ENCODE measurements at places on chromosomes 11 and 22.

DNA sequence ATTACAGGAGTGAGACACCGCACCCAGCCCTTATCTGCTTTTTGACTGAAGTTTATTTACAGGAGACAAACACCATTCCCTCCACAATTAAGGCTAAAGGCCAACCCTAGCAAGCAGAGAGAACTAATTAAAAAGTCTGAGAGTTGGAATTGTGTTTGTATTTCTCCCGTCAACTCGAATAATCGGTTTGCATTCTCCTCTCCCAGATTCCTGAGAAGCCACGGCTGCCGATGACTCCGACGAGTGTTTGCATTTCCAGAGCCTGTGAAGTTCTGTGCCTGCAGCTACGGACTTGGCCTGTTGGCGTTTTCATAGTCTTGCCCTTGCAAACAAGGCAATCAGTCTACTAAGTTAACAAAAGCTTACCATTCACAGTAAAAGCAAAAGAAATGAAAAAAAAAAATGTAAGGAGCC is 73.2 kb upstream of the NUP50 start:
- no peak for DNase-seq

DNA sequence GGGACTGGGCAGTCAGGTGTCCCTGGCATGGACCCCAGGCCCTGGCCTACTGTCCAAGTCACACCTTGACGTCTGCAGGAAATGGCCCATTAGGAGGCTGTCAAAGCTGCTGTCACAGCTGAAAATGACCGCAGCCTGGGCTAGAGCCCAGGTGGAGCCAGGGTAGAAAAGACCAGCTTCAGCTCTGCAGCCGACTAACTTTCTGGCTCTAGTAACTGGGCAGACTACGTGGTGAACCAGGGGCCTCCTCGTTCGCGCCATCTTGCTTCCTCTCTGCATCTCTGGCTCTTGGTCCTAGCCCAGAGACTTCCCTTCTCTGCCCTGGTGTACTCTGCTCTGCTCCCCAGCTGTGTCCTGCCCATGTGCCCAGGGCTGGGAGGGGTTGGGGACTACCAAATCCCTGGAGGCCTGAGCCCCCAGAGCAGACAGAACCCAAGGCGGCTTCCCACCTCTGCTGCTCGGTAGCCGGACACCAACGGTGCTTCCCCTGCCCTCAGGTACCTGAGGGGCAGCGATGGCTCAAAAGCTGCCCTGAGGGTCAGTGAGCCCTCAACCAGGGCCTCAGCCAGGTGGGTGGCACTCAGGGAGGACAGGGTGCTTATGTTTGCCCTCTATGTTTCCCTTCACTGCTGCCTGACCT is 19.7 kb downstream of the SART1 start:
- DNase-seq: no peak

DNA sequence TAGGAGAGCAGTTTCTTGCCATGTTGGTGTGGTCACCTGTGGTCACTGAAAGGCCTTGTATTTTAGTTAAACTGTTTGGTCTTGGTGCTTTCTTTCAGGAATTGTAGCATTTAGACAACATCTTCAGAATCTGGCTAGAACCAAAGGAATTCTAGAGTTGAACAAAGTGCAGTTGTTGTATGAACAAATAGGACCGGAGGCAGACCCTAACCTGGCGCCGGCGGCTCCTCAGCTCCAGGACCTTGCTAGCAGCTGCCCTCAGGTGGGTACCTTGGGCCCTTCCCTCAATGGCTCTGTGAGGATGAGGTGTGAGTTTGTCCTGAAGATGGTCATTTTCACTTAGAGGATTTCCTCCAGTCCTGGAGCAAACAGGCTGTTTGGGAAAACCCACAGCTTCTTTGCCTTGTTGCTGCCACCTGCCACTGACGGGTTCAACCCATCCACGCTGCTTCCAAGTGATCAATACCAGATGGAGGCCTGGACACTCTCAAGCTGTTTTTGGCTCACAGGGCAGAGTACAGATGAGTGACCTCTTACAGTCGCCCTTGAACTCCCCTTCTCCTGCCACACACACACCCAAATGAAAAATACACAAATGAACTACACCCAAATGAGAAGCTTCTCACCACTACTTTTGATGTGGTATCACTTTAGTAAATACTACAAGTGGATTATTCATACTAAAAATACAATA is 45.2 kb downstream of the PPP2R1B start:
- DNase-seq: no peak

DNA sequence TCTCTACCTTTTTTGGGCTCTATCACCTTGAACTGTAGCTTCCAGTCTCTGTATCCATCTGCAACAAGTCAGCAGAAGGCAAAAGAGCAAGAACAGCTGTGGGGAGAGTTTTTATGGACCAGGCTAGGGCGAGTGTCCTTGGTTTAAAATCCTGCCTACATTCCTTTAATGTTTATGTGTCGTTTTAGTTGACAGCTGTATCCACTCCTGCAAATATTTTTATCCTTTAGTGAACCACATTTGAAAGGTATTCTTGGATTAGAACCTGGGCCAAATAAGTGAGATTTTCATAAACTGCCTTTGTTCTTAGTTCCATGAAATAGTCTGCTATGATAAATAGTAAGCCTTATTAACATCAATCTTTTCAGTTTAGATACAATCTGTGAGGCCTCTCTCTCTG is 712.2 kb downstream of the ETS1 start:
- DNase-seq: no peak

GRCh38 chr11:129455101-129455500 is 79.5 kb downstream of the BARX2 start:
- DNase-seq: no peak

DNA sequence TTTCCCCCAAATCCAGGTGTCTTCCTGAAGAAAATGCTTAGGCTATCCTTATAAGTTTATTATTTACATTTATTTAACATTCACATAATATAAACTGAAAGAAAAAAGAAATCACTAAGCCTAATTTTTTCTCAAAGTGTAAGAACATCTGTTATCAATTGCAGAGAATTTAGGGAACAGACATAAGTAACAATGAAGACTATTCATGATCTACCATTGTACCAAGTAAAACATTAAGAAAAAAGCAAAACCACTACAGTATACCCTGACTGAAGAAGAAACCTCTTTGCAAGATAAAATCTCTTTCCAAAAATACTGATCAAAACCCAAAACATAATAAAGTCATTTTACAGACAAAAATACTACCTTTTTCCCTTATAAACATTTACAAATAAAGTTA is 60.5 kb downstream of the NUP98 start:
- DNase-seq: no peak

DNA sequence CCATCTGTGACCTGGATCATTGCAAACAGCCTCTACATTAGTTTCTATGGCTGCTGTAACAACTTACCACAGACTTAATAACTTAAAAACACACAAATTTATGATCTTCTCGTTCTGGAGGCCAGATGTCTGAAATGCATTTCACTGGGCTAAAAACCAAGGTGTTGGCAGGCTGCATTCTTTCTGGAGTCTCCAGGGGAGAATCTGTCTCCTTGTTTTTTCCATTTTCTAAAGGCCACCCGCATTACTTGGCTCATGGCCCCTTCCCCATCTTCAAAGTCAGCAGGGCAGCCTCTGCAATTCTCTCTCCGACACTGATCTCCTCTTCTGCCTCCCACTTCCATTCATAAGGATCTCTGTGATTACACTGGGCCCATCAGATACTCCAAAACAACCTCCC is 11.6 kb downstream of the SCGB1A1 start:
- no peak for DNase-seq

DNA sequence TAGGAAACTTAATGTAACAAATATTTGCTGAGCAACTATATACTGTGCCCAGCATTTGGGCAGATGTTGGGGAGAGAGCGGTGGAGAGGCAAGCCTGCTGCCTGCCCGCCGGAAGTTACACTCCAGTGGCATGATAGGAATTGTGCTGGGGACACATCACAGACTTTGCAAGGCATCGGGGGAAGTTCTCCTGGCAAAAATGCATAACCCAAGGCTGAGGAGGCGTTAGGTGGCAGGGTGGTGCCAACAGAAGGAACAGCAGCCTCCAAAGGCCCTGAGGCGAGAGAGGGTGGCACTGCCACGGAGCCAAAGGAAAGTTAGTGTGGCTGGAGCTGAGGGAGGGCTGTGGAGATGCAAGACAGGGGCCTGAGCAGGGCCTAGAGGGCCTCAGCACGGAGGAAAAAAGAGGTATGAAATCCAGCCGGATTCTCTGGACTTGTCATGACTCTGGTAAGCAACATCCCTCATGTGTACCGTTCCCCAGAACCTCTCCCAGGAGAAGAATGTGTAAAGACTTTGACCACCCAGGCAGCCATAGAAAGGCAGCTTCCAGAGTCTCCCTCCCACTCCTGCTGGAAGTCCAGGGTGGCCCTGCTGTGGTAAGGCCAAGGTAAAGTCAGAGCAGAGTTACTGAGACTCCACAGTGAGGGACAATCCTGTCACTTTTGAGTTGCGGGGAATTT is 76.1 kb upstream of the RAB1B start:
- DNase-seq: no peak

- DNase-seq: no peak
Measured at GRCh38 chr22:25510876-25511275, 53.6 kb upstream of the GRK3 start.

DNA sequence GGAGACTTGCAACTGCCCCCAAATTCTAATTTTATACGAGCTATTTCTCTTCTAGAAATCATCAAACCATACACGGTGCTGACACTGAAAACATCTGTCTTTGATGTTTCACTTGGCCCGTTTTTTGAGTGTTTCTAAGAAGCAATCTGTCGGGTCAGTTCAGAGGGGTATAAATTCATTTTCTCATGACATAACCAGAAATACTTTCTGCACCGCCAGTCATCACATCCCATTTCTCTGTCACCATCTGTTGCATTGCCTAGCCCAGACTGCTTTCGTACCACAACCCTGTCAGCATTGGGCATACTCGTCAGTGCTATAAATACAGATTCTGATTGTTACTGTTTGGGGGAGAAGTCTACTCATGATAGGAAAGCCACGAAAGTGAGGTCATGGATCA is 63.1 kb upstream of the CCDC90B start:
- DNase-seq: no peak

GRCh38 chr11:47317064-47317828 is 35.3 kb downstream of the MYBPC3 start:
- no peak for DNase-seq

GRCh38 chr11:119126675-119127268 is 5.4 kb downstream of the HINFP start:
- no peak for DNase-seq

DNA sequence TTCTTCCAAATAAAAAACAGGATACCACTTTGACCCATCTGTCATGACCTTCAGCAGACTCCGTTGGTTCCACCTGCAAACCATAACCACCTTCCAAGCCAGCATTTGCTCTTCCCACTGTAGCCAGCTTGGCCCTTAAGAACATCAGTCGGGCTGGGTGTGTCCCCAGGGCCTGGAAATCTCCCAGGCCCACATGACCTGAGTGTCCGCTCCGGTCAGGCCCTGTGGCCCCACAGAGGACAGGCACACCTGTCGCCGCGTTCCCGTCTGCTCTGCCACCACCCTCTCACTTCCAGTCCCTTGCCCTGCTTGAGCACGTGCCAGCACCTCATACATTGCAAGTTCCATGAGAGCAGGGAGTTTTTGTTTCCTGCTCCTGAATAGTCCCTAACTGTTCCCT is 65.7 kb upstream of the PITPNB start:
- no peak for DNase-seq

Measured in central memory CD4-positive, alpha-beta T cell (primary cell).